ENCODE measurements at places on chromosomes 7 and 10. TPM values are rescaled to one million over a fixed set of nuclear protein-coding genes. Genes with fewer than 3 reads are reported as not detected.

DNA sequence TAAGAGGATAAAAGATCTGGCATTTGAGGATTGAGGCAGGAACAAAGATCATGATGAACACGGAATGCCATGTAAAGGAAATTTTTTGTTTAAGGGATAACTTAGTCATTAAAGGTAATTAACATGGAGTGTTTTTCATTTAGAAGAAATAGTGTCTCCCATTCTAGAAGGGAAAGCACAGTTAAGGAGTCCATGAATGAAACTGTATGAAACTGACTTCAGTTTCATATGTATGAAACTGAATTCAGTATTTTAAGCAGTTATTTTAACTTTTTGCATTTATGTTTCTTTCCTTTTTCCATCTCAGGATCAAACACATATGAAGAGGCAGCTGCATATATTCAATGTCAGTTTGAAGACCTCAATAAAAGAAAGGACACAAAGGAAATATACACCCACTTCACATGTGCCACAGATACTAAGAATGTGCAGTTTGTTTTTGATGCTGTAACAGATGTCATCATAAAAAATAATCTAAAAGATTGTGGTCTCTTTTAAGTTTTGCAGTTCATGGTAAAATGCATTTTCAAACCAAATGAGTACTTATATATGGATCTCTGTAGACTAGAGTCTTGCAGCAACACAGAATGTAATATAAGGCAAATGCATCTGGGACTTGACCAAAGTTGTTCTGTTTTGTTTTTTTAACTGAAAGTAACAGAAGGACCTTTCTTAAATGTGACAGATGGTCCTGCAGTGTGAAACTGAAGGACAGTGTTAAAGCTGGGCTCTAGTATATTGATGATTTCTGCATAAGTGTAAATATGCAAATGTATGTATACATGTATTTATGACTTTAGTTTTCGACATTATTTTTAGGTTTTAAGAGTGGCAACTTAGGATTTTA lies 82.6 kb downstream of the GNAI1 start:
- no peak for DNase-seq
- H3K4me1 ChIP-seq = peaks cover 26% of the 10 kb centered on the region
- H3K27me3 ChIP-seq = no peaks in the 10 kb centered on the region
- no peak overlapping the region for H3K4me3 ChIP-seq

DNA sequence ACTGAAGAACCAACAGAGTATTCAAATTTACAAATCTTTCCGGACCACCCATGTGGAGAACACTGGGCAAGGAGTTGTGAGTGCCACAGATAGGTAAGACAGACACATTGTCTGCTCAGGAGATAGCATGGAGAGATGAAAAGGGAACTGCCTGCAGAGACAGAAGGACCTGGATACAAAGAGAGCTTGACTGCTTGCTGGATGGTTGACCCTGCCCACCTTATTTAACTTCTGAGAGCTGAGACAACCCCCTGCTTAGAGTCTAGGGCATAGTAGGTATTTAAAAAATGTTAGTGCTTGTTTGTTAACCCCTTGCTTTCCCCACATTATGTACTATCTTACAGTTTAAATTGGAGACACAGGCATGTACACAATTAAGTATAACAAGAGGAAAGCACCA lies 314.1 kb downstream of the THSD7A start:
- H3K4me1 ChIP-seq = no peaks in the 10 kb centered on the region
- DNase-seq = no peak
- H3K36me3 ChIP-seq = no peaks in the 10 kb centered on the region
- H3K27ac ChIP-seq = no peak overlapping the region

DNA sequence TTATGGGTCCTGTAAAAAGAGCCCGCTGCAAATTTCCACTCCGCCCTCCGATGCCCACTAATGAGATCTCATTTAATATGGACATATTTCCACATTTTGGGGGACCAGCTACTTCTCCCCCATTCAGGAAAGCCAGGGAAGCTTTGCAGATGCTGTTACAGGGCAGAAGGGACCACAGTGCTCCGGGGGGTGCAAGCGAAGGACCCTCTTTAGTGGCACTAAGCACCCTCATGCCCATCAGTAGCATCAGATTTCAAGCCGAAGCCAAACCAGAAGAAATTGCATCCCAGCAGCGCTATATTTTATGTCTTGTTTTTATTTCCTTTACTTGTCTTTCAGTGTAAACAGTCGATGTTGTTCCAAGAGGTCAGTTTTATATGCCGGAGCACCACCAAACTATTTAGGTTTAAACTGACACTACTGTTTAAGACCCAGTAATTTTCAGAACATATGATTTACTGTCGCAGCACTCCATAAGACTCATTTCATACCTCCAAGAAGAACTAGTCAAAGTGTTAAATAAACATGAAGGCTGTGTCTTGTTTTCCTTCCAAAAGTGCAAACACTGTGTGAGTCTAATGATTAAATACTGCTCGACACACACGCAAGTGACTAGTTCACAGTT lies 122.2 kb upstream of the MGMT start:
- H3K27me3 ChIP-seq = peaks cover 3% of the 10 kb centered on the region

- peak overlapping the region; percentile 81 for H3K27ac ChIP-seq
- no peaks in the 10 kb centered on the region for H3K36me3 ChIP-seq
- H3K4me3 ChIP-seq = peak overlapping the region; percentile 5
- no peaks in the 10 kb centered on the region for H3K27me3 ChIP-seq
Measured at GRCh38 chr10:73097305-73097670, 622 bp upstream of the P4HA1 start.

GRCh38 chr10:130553826-130554225 lies 417.6 kb downstream of the GLRX3 start:
- peaks cover 3% of the 10 kb centered on the region for H3K27me3 ChIP-seq
- no peak for DNase-seq
- H3K36me3 ChIP-seq = no peaks in the 10 kb centered on the region
- no peak overlapping the region for H3K4me3 ChIP-seq

GIMAP7 gene
- total RNA-seq = 20.6 TPM

GDI2 gene
- total RNA-seq = 167 TPM

DNA sequence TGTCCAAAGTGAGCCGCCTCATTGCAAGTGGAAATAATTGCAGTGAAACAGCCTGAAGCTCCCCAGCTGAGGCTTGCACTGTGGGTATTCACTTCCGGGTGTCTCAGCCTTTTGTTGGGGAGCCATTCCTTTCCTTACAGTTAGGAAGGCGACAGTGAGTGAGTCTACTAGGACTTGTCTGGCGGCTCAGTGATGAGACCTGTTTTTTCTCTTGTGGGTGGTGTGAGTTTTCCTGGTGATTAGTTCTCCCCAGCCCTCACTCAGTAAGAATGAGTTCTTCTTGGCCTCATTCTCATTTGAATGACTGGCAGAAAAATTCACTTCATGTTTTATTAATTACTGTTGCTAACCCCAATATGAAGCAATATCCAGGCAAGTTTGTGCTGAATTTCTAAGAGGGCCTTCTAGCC lies 2.6 kb downstream of the PGAM1 start:
- H3K27me3 ChIP-seq = no peaks in the 10 kb centered on the region
- peaks cover 14% of the 10 kb centered on the region for H3K36me3 ChIP-seq
- peak overlapping the region; percentile 45 for H3K27ac ChIP-seq
- no peak for DNase-seq
- no peak overlapping the region for H3K4me3 ChIP-seq
- peaks cover 13% of the 10 kb centered on the region for H3K4me1 ChIP-seq

GRCh38 chr7:128861957-128862570 lies 592 bp upstream of the ATP6V1F start:
- H3K4me1 ChIP-seq = peaks cover 8% of the 10 kb centered on the region
- peaks cover 15% of the 10 kb centered on the region for H3K36me3 ChIP-seq
- DNase-seq = no peak
- H3K27me3 ChIP-seq = no peaks in the 10 kb centered on the region
- H3K4me3 ChIP-seq = no peak overlapping the region
- H3K27ac ChIP-seq = no peak overlapping the region

- peak overlapping the region; percentile 34 for H3K27ac ChIP-seq
- no peaks in the 10 kb centered on the region for H3K36me3 ChIP-seq
- H3K4me3 ChIP-seq = no peak overlapping the region
- H3K4me1 ChIP-seq = peaks cover 19% of the 10 kb centered on the region
Measured at GRCh38 chr10:7561216-7561893, 105.4 kb downstream of the ITIH5 start.

TMEM139 gene
- 12.2 TPM for total RNA-seq

GRCh38 chr7:110988890-110989501 lies 101.9 kb upstream of the LRRN3 start:
- H3K27ac ChIP-seq = no peak overlapping the region
- no peaks in the 10 kb centered on the region for H3K36me3 ChIP-seq
- H3K4me1 ChIP-seq = peaks cover 22% of the 10 kb centered on the region
- no peak overlapping the region for H3K4me3 ChIP-seq
- DNase-seq = no peak
- H3K27me3 ChIP-seq = no peaks in the 10 kb centered on the region

DNA sequence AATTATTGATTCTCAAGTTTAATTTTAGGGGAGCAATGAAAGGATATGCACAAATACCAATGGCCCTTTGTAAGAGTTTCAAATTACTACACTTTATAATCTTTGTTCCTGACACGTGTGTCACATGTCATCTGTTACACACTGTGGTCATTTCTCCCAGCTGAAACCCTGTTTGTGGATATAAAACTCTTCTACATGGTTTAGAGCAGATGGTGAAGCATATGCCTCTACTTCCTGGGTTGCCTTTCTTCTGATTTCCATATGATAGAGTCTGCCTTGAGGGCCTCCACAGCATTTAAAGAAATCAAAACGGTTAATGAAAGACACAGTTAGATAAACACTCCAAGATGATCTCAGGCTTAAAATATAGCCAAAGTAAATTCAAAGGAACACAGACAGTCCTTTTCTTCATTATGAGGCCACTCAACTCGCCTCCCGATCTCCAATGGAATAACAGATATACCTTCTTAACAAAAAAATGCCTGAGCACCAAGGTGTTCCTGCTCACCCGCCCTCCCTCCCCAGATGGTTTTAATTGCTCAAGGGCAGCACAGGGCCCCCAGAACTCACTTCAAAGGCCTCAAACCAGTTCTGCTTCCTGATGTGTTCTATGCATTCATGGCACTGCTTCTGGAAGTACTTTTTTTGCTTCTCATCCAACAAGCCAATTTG lies 75.0 kb downstream of the CPVL start:
- H3K4me3 ChIP-seq = no peak overlapping the region
- peaks cover 42% of the 10 kb centered on the region for H3K4me1 ChIP-seq
- no peaks in the 10 kb centered on the region for H3K27me3 ChIP-seq
- H3K27ac ChIP-seq = no peak overlapping the region
- DNase-seq = peak; percentile 40

DNA sequence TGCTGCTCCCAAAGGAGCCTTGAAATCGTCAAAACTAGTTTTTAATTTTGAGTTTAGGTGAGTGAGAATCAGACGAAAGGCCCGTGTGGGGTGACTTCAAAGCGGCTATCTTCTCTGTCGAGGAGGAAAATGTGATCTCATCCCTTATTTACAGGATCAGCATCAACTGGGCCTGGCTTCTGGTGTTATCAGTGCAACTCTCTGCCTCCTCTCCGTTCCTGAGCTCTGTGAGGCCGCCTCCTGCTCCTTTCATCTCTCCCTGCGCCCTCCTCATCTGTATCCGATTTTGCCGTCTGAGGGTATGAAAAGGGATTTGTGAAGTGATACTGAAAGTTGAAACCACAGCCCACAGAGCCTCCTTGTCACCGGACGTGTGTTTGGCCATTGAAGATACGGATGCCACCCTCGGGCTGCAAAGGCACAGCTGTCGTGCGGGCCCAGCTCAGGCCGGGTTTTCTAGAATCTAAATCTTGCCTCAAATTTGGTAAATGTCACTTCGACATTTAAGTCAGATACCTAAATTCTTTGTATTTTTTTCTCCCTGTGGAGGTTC lies 408.7 kb upstream of the ADARB2 start:
- H3K4me1 ChIP-seq = no peaks in the 10 kb centered on the region
- H3K27me3 ChIP-seq = peaks cover 2% of the 10 kb centered on the region
- no peak overlapping the region for H3K4me3 ChIP-seq
- H3K36me3 ChIP-seq = no peaks in the 10 kb centered on the region

- H3K27ac ChIP-seq = no peak overlapping the region
- no peaks in the 10 kb centered on the region for H3K4me1 ChIP-seq
- H3K27me3 ChIP-seq = no peaks in the 10 kb centered on the region
- DNase-seq = peak; percentile 14
- H3K36me3 ChIP-seq = peaks cover 5% of the 10 kb centered on the region
- peak overlapping the region; percentile 83 for H3K4me3 ChIP-seq
Measured at GRCh38 chr7:66076462-66077329, 1.1 kb downstream of the ASL start.

AKR1C4 gene
- total RNA-seq = not detected

GRCh38 chr7:155597753-155598140 lies 46.7 kb upstream of the RBM33 start:
- DNase-seq = peak; percentile 23
- no peak overlapping the region for H3K27ac ChIP-seq
- H3K4me1 ChIP-seq = no peaks in the 10 kb centered on the region
- H3K36me3 ChIP-seq = no peaks in the 10 kb centered on the region
- H3K27me3 ChIP-seq = peaks cover 4% of the 10 kb centered on the region

DNA sequence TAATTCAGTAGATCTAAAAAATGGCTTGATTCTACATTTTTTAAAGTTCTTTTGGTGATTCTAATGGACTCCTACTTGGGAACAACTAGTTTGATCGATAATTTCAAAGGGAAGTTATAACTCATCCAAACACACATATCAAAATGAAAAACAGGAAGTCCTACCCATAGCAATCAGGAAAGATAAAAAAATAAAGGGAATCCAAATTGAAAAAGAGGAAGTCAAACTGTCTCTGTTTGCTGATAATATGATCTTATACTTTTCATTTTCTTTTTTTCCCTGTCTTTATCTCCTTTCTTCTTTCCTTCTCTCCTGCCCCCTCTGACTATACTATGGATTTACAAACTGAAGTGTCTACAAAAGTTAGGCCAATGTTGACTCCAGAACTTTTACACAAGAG lies 118.8 kb downstream of the IQUB start:
- no peaks in the 10 kb centered on the region for H3K36me3 ChIP-seq
- no peak overlapping the region for H3K27ac ChIP-seq
- H3K27me3 ChIP-seq = no peaks in the 10 kb centered on the region

SPDYE16 gene
- not detected for total RNA-seq

SPDYE2 gene
- 0.34 TPM for total RNA-seq

GPR85 gene
- 2.1 TPM for total RNA-seq

DNA sequence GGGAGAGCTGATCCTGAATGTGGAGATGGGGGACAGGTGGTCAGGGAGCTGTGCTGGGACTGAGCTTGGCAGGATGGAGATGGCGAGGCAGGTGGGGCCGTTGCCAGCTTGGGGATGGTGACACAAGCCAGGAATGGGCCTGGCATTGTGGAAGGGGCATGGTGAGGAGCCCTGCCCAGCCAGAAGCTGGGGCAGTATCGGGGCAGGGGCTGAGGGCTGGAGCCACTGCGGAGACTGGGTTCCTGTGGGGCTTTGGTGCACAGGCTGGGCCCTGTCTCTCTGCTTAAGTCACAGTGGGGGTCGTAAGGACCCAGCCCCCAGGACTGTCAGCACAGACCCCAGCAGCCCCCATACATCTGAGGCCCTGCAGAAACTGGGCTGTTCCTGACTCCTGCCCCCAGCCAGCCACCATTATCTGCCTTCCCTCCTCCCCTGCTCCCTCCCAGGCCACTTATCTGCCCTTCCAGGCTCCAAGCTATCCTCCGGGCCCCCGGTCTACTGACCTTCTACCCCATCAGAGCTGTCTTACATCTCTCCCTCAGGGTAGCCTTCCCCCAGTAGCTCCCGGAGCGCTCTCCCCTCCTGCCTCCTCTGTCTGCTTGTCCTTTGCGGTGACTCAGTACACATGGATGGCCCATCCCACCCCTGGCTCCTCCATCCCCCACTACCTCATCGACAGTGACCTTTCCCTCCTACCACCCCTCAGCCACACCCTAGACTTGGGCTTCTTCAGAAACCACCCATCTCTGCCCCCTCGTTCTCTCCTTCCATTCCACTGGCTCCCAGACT lies 44.2 kb downstream of the PPIF start:
- no peaks in the 10 kb centered on the region for H3K27me3 ChIP-seq
- H3K4me3 ChIP-seq = no peak overlapping the region
- no peak for DNase-seq
- no peak overlapping the region for H3K27ac ChIP-seq
- H3K36me3 ChIP-seq = peaks cover 21% of the 10 kb centered on the region

- peaks cover 20% of the 10 kb centered on the region for H3K4me1 ChIP-seq
- DNase-seq = no peak
- H3K4me3 ChIP-seq = no peak overlapping the region
Measured at GRCh38 chr7:100163006-100163531, 4.5 kb upstream of the TRAPPC14 start.
